GM06990 (cell line): ENCODE measurements at places on chromosomes 3 and 15.
A peak's percentile ranks its signal among the peaks of the same experiment; 100 is the strongest.

DNA sequence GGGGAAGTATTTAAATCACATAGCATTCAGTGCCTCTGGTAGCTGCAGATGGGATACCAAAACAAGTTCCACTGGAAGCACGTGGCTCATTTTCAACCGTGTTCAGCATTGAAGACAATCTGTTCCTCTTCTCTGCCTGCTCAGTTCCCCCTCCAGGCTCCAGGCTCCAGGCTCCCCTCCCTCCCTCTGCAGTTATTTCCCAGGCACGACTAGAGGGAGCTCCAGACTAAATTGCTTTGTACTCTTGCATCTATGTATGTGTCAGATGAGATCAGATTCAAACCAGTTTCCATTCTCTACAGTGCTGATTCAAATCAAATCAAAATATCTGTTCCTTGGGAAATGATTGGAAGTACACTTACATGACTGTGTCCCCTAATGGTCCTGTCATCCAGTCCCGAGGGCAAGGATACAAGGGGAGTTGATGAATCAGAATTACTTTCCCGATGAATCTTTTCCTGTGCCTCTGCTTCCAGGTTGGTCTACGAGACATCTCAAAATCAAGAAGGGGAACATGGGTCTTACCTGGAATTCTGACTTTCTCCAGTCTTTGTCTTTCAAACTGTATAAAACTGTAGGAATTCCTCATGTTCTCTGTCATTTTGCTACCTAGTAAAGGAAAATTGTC lies 600.5 kb downstream of the EDEM1 start:
- DNase-seq: no peak

DNA sequence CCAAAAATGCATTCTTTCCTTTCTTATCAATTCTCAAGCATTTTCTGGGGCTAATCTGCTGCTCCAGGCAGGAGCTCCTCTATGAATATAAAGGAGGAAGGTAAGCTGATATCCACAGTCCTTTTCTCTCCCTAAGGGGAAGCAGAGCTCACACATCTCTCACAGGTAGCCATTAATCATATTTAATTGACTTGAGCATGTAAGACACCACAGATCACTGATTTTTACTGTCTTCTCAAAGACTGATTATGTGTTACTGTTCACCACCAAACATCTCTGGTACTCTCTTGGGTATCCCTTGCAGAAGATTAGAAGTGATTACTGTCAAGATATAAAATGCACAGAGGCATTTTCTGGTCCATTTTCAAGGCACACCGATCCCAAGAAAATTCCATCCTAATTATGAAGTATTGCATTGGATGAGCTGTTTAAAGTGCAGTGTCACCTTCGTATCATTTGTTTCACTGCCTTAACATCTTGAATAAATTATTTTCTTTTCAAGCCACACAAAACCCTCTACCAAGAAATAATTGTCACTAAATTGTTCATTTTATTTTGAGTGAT lies 100.7 kb downstream of the ARPP21 start:
- no peak for DNase-seq

DNA sequence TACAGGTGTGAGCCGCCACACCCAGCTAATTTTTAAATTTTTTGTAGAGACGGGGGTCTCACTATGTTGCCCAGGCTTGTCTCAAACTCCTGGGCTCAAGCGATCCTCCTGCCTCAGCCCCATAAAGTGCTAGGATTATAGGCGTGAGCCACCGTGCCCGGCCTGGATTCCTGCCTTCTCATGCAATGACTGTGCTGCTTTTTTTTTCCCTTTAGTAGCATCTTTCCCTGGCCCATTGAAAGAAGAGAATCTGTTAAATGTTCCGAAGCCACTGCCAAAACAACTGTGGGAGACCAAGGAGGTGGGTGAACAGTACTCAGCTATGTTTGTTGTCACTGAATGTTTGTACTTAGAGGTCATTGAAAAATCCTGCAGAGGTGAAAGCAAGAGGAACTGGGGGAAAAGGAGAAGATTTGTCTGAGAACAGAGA lies 88.0 kb downstream of the CRTC3 start:
- no peak for DNase-seq

- peak; percentile 20 for DNase-seq
Measured at GRCh38 chr3:43995547-43996378, 245.9 kb upstream of the TOPAZ1 start.

GRCh38 chr15:63969652-63970421 lies 76.4 kb downstream of the DAPK2 start:
- DNase-seq: no peak

GRCh38 chr15:85751291-85752123 lies 43.2 kb downstream of the KLHL25 start:
- DNase-seq: no peak

DNA sequence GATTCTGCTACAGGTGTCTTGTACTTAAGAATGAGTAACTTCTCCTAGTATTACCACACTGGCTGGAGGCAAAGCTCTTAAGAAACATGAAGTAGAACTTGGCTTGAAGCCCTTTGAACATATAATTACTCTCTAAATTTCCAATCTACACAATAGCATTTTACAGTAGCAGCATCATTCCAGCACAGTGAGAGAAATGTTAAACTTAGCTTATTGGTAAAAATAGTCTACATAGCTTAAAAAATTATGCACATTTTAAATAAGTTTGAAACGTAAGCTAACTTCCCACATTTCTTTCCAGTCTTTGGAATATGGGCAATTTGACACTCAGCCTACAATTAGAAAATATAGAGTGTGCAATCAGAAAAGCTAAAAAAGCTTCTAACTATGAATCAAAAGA lies 32.8 kb upstream of the TOP2B start:
- no peak for DNase-seq
